ENCODE measurements at places on chromosomes 7 and 10.

GRCh38 chr10:103500481-103500880 lies 7.0 kb downstream of the NEURL1 start:
- DNase-seq = no peak

GRCh38 chr7:29005829-29006228 lies 47.7 kb upstream of the TRIL start:
- DNase-seq = no peak

DNA sequence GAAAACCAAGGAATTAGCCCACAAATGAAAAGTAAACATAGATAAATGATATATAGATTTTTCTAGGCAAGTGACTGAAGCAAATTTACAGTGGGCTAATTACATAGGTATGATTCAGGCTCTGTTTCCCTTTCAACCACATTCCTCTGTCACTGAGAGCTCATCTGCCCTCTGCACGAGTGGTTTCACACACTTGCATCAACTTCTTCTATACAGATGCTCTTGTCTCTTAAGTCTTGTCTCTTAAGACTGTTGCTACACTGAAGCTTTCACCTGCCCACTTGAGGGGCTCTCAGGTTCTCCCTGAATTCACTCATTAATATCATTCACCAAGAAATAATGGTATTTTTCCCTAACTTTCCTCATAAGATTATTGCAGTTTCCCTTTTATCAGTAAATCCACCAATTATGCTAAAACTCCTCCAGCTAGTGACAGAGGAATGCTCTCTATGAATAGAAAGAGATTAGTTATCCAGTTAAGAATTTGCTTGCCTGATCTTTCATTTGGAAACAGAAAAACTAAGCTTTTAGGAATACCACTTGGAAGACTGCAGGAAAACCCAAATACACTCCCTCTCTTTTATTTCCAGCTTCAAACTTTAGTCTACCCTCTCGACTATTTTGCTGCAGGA lies 95.7 kb downstream of the ELAPOR2 start:
- DNase-seq = no peak

DNA sequence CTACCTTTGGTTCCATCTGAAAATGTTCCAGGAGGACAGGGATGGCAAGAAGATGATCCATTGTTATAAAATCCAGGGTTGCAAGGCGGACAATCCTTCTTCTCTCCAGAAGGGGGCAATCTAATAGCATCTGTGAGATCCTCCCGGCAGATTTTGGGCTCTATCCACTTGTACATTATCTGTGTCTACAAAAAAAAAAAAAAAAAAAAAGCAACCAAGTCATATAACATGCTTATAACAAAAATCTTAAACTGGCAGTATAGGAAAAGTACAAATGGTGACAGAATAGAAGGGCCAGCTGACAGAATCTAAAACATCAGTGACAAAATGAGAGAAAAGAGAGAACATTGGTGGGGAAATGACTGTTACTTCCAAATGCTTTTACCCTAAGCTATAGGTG lies 132.7 kb downstream of the ELAPOR2 start:
- peak; percentile 44 for DNase-seq

GRCh38 chr7:39035903-39036302 lies 58.2 kb downstream of the POU6F2 start:
- DNase-seq = no peak

- no peak for DNase-seq
Measured at GRCh38 chr7:116271963-116272886, 61.9 kb downstream of the TES start.

DNA sequence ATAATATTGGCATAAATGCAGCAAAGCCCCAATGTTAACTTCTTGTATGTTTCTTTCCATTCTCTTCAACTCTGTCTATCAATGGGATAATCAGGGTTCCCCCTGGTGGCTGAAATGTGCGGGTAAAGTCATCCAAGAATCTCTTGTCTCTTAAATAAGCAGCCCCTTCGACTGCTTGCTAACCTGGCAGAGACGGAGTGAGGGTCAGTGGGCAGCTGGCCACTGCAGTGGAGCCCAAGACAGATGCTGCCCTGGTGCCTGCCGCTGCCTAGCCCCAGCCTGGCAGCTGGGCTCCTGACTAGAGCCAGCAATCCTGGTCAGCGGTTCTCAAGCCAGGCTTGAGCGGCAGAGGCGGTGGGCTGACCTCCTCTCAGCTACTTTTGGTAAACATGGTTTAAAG lies 248.9 kb downstream of the COBL start:
- no peak for DNase-seq

DNA sequence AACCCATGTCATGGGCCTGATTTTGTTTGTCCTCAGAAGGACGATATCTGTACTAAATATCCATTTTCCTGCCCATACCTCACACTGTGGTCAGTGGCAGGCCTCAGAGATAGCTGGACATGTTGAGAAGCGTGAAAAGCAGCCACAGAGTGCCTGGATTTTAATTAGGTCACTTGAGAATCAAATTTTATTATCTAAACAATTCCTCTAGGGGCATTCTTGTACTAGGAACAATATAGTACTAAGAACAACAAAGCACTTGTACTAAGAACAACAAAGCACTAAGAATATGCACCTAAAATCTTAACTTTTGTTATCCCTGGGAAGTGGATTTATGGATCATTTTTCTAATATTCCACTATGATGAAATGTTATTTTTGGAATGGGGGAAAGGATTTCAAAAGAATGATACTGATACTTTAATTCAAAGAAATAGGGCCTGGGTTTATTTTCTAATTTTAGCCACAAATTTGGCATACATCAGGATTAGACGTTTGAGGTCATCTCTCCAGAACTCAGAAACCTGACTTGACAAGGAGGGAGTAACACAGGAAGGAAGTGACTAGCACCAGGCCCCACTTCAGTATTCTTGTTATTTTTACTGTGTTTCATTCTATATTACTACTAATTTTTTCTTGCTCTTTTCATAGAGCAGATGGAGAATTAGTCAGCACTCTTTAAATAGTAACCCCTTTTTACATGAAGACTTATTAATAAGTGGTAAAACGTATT lies 112.2 kb downstream of the EXOC4 start:
- no peak for DNase-seq

DNA sequence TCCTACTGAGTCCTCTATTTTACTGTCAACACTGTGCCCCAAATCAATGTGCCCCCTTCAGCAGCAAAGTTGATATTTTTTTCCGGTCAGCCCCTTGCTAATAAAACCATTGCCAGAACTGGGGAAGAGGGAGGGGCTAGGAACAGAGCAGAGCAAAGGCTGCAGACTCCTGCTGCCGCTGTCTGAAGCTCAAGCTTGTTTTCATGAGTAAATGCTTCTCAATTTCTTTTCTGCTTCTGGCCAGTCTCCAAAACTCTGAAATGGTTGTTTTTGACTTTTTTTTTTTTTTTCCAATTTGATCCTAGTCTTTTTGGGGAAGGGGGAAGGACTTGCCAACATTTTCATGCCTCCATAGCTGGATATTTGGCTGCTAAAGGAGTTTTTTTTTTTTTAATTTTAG lies 26.7 kb upstream of the PROSER2 start:
- DNase-seq = no peak

DNA sequence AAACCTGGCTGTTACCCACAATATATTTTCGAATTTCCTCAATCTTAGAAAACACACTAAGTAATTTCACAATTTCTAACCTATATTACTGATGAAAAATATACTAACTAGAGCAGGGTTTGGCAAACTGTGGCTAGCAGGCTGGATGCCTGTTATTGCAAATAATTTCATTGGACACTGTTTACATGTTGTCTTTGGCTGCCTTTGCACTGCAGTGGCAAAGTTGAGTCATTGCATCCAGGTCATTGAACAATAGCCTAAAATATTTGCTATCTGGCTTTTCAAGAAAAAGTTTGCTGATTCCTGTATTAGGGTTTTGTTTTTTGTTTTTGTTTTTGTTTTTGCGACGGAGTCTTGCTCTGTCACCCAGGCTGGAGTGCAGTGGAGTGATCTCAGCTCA lies 47.2 kb downstream of the KIF11 start:
- no peak for DNase-seq

GRCh38 chr10:103492655-103493261 lies 747 bp upstream of the NEURL1 start:
- no peak for DNase-seq

DNA sequence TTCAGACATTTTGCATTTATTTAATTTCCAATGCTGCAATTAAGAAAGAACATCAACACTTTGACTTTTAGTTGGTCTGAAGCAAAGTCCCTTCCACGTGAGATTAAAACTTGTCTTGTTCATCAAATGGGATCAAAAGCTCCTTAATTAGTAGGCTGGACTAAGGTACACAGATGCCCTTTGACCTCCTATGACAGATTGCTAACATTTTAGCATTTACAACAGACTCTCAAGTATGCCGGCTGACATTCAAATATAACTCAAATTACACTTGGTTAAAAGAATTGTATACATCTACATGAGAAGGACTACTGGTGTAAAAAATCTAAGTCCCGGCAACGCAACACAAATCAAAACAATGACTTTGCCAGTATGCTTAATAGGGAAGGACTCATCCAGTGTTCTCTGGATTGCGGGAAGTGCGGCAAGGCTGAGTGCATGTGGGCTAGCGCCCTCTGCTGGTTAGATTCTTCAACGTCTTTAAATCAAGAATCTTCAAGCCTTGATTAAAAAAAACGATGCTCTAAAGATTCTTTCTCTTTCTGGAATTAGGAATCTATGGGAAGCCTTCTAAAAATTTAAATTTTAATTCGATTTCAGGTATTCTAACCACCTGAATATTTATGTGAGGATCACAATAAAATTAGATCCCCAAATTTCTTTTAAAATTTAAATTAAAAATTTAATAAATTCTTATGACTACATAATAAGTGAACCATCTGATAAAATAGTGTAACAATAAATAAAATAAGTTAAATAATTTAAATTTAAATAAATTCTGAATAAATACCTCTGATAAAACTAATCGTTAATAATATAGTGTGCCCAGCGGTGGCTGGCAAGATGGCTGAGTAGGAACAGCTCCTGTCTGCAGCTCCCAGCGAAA lies 444.7 kb downstream of the DGKB start:
- DNase-seq = peak; percentile 77

DNA sequence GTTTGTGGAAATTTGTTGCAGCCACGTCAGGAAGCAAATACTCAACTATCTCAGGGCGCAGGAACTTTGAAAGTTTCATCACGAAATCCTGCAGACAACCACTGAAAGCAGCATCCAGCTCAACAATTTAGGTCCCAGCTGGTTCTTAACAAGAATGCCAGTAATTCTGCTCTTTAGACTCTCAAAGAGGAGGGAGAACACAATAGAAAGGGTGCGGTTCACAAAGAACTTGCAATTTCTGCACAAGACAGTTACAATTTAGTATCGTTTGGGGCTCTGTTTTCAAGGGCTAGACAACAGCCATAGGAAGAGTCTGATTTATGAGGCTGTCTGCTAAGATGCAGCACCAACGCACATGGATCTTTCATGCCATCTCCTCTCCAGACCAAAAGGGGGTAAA lies 223.1 kb downstream of the FGFR2 start:
- DNase-seq = no peak

DNA sequence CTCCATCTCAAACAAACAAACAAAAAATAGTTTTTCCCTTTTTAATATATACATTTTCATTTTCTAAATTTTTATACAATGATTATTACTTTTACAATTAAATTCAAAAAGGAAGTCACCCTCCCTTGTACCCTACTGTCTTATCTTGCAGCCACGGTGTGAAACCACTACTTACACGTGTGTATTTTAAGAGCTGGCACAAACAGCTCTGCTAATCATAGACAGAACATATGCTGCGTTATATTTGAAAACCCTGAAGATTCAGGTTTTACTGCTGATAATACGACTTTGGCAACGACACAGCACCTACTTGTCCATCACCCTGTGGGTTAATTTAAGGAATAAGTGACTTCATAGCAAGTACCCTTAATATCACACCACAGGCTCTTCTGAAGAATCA lies 991 bp downstream of the ANKRD61 start:
- no peak for DNase-seq

DNA sequence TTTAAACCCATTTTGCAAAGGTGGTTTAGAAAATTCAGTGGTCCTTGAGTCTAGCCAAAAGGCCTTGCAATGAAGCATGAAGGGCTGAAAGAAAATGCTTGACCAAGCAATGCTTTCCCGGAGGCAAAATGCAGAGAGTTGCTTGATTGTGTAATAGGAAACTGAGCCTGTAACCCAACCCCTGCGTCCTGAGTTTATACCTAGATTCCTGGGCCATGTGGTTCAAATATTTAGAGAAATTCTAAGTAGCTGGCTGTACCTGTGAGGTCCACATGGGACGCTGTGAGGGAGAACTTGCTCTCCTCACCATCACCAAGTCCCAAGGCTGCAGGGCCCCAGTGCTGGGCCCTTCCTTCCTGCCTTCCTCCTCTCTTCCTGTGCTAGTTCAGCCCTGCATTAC lies 45.7 kb downstream of the CXCL12 start:
- DNase-seq = no peak

GRCh38 chr7:78141522-78142281 lies 343.1 kb downstream of the PHTF2 start:
- peak; percentile 88 for DNase-seq

- no peak for DNase-seq
Measured at GRCh38 chr7:57821438-57822382, 371.7 kb downstream of the ZNF716 start.

GRCh38 chr7:137681657-137682562 lies 164.9 kb downstream of the DGKI start:
- DNase-seq = no peak

DNA sequence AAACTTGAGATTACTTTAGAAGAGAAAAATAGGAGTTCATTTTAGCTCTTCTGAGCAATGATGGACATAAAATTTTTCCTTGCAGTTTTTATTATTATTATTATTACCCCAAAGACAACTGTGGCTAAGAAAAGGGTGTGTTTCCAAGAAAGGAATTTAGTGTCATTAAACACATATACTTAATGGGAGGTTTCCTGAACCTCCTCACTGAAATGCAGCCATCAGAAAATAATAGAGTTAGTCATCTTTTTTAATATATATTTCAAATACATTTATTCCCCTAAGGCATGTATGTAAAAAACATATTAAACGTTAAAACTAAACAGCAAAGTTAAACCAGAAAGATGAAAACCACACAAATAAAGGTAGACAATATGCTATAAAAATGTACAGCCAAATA lies 66.8 kb downstream of the CRPPA start:
- no peak for DNase-seq

- DNase-seq = no peak
Measured at GRCh38 chr7:138613630-138614029, 87.5 kb downstream of the SVOPL start.

GRCh38 chr10:62594093-62594520 lies 210.4 kb upstream of the ADO start:
- DNase-seq = no peak

GRCh38 chr7:84823530-84823929 lies 363.3 kb downstream of the SEMA3D start:
- DNase-seq = no peak

DNA sequence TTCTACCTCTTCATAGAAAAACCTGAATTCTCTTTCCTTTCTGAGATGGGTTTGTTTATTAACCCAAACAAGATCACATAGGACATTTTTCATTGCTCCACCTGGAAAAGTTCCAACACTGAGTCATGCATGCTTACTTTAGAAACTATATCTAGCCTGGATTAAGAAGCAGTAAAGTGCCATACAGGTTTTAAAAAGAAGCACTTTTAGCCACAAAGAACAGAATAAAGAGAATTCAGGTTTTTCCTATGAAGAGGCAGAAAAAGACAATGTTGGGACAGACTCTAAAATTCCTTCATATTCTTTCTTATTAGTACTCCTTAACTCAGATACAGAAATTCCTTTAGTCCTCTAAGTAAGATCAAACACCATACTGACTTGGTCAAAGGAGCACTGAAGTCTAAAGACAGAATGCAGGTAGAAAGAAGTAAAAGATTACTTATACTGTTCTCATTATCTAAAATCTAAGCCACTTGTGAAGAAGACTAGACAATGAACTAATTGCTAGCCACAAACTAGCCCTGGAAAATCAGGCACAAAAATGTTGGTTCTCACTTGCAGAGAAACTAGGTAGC lies 241.3 kb downstream of the ANK3 start:
- no peak for DNase-seq
